ENCODE measurements at places on chromosomes 1 and 21. TPM values are rescaled to one million over a fixed set of nuclear protein-coding genes. Genes with fewer than 3 reads are reported as not detected.

DNA sequence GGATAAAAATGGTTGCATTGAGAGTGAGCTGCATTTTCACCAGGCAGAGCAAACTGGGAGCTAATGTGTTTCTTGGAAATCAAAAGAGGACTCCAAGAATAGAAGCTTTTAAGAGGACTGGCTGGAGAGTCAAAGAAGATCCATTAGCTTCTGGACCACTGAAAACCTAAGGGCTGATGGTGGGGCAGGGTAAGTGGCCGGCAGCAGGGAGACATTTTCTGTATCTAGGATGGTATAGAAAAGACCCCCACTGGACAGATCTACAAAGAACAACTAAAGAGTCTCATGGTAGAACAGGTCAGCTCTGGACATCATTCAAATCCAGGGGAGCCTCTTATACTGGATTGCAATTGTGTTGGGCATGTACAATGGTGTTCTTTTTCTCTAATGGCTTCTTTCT lies 262.3 kb downstream of the PTGER3 start:
- no peak overlapping the region for H3K27ac ChIP-seq
- H3K4me1 ChIP-seq, result peaks cover under 1% of the 10 kb centered on the region
- no peak overlapping the region for H3K4me3 ChIP-seq

DNA sequence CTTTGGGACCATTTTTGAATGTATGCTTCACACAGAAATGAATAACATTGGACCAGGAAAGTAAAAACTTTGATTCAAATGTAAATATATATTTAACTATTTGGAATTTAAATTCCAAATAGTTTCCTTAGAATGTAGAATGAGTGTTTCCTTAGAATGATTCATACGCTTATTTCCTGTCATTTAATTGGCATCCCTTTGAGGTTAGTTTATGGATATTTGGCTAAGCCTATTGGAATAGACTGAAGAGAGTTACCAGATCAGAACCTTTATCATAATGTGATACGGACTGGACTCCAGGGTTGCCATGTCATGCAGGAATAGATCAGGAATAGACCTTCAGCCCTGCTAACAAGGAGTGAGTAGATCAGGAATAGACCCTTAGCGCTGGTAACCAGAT lies 133.1 kb downstream of the TNNI3K start:
- no peak overlapping the region for H3K4me3 ChIP-seq
- no peak for DNase-seq
- H3K36me3 ChIP-seq, result no peaks in the 10 kb centered on the region
- H3K4me1 ChIP-seq, result no peaks in the 10 kb centered on the region
- no peak overlapping the region for H3K27ac ChIP-seq

DNA sequence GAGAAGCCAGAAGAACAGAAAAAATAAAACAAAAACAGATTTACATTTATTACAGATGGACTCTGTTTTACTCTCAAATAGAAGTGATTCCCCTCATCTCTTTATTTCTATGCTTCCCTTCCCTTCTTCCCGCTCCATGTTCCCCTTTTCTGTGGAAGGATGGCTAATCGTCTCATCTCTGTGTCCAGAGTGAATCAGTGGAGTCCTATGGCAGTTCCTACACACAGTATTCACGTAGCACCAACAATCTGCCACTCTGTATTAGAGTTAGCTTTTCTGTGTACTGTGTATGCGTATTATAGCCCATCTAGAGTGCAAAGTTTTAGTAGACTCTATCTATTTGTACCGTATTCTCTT lies 6.8 kb upstream of the ERO1B start:
- H3K4me3 ChIP-seq, result no peak overlapping the region
- H3K4me1 ChIP-seq, result peaks cover 13% of the 10 kb centered on the region
- no peak for DNase-seq
- H3K36me3 ChIP-seq, result no peaks in the 10 kb centered on the region

CFHR4 gene
- total RNA-seq, result not detected

- H3K4me1 ChIP-seq, result no peaks in the 10 kb centered on the region
- H3K4me3 ChIP-seq, result no peak overlapping the region
- H3K27me3 ChIP-seq, result no peaks in the 10 kb centered on the region
These were observed 21.8 kb upstream of the SDHB start for GRCh38 chr1:17075470-17076255.

DNA sequence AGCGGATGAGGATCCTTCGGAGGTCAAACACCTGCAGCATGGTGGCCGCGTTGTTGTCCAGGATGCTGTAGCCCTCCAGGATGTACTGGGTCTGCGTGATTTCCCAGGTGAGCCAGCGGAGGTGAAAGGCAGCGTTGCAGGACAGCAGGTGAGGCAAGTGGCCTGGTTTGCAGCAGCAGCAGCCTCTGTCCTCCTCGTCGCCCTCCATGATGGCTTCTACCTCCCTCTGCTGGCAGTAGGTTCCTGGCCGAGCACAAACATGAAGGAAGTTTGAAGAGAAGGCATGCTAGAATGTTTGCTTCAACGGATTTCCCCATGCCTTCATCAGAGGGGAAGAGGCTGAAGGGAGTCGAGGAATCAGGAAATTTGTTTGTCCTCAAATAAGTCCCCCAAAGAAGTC lies 74.7 kb downstream of the NTPCR start:
- no peak overlapping the region for H3K4me3 ChIP-seq
- H3K27me3 ChIP-seq, result no peaks in the 10 kb centered on the region
- no peak overlapping the region for H3K27ac ChIP-seq
- H3K4me1 ChIP-seq, result no peaks in the 10 kb centered on the region
- H3K36me3 ChIP-seq, result no peaks in the 10 kb centered on the region
- no peak for DNase-seq

DNA sequence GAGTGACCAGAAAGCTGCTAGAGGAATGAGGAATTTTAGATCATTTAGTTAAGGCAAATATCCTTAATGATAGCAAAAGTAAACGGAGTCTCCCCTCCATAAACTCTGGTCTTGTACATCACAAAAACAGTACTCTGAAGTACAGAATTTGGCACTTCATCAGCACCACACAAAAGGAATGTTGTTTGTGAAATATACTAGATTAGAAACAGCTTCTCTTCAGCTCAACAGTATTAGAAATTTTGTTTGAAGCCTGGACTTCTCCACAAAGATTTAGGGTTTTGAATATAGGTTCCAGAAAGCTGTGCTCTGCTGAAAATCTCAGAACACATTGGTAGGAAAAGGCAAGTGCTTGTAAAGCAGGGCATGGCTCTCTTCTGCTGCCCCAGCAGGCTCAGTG lies 135.1 kb upstream of the PTGFR start:
- H3K27ac ChIP-seq, result no peak overlapping the region
- no peak for DNase-seq
- H3K27me3 ChIP-seq, result no peaks in the 10 kb centered on the region
- no peaks in the 10 kb centered on the region for H3K4me1 ChIP-seq
- H3K4me3 ChIP-seq, result no peak overlapping the region
- no peaks in the 10 kb centered on the region for H3K36me3 ChIP-seq

- H3K4me3 ChIP-seq, result no peak overlapping the region
- no peaks in the 10 kb centered on the region for H3K36me3 ChIP-seq
- H3K27ac ChIP-seq, result no peak overlapping the region
- no peak for DNase-seq
- H3K27me3 ChIP-seq, result peaks cover 6% of the 10 kb centered on the region
- H3K4me1 ChIP-seq, result no peaks in the 10 kb centered on the region
These were observed 97.2 kb downstream of the KCNN3 start for GRCh38 chr1:154772606-154773506.

Measured in natural killer cell treated with Interleukin-12 subunit alpha and Interleukin-12 subunit beta and Interleukin-15 and Interleukin-18, amount 100 ng/mL, for 72 hours (primary cell).